ENCODE measurements at places on chromosomes 4 and X.
A peak's percentile ranks its signal among the peaks of the same experiment; 100 is the strongest.

DNA sequence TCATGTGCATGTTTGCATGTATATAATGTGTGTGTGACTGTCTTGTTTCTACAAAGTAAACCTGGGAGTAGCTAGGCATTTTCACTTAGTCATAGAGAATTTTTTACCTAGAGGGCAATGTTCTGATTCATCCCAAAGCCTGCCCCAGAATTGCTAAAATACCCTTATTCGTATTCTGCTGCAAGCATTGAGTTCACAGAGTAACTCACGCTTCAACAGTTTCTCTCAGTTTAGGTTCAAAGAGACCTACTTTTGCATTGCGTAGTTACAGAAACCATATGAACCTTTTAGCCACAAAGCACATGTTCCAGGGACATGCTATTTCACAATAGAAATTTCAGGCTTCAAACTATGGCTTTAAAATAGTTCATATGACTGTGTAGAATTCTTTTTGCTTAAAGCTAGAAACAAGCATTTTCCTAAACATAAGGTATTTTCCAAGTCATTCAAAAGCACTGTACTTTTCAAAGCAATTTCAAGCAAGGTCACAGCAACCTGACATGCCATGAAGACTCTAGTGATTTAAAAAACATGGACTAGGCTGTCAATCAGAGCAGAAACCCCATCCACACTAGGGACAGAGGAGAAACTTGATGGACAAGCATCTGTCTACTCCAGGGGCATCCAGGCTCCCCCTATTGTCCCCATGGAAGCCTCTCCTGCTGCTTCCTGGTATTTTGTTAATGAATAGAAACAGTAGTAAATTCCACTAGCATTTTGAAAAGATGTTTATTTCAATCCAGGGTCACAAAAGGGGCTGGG lies 81.5 kb upstream of the MAPK10 start:
- no peak for DNase-seq

DNA sequence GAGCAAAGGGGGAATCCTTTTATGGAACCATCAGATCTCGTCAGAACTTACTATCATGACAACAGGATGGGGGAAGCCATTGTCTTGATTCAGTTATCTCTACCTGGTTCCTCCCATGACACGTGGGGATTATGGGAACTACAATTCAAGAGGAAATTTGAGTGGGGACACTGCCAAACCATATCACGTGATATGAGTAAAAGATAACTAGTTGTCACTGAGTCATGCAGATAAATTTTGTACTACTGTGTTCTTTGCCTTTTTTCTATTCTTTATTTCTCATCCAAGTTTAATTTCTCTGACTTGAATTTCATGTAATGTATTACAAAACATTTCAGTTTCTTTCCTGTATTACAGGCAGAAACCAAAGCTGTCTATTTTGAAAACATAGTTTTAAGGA lies 383.2 kb downstream of the EPHA5 start:
- DNase-seq, result no peak

DNA sequence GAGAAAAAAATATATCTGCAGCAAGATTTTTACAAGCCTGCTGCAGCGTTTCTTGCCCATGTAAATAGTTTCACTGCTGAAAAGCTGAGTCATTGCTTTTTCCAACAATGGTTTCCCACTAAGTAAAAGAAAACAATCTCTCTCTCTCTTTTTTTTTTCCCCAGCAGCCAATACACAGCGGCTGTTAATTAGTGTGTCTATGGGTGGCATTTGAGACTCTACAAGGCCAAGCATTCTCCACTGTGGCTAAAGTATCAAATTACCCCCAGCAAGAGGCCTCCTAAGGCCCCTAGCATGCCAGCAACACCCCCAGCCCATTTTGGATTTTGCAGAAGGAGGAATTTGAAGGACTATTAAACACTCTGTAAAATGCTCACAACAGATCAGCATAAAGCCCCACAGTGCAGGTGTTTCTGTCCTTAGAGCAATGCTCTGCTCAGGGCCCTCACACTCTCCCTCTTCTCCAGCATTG lies 837.4 kb downstream of the TRIML1 start:
- DNase-seq, result peak; percentile 41

GRCh38 chr4:1547856-1548826 lies 136.0 kb downstream of the FAM53A start:
- no peak for DNase-seq

- no peak for DNase-seq
Observed at GRCh38 chr4:37663552-37663951, 22.6 kb downstream of the RELL1 start.

- no peak for DNase-seq
Observed at GRCh38 chrX:11397680-11398079, 104.5 kb downstream of the AMELX start.

GRCh38 chr4:98204236-98204553 lies 57.0 kb upstream of the RAP1GDS1 start:
- DNase-seq, result no peak

DNA sequence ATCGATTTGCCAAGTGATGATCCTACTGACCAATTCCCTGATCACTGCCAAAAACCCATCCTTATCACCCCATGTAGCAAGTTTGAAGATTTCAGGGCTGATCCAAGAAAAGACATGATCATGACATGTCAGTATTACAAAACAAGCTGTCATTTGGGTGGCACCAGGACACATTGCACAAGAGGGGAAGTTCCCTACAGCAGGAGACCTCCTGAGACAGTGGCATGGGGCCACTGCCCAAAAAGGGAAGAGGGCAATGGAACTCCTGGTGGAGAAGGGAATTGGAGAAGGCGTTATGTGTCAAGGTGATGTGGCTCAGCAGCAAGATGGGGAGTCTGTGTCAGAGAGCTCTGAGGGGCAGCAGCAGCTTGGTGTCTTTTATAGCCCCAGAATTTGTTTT lies 43.4 kb downstream of the ZNF182 start:
- no peak for DNase-seq

- DNase-seq, result no peak
Observed at GRCh38 chr4:109052821-109053220, 249.6 kb downstream of the COL25A1 start.

GRCh38 chr4:79248610-79249009 lies 77.3 kb downstream of the NAA11 start:
- no peak for DNase-seq

GRCh38 chr4:115575851-115576250 lies 462.4 kb upstream of the NDST4 start:
- no peak for DNase-seq

DNA sequence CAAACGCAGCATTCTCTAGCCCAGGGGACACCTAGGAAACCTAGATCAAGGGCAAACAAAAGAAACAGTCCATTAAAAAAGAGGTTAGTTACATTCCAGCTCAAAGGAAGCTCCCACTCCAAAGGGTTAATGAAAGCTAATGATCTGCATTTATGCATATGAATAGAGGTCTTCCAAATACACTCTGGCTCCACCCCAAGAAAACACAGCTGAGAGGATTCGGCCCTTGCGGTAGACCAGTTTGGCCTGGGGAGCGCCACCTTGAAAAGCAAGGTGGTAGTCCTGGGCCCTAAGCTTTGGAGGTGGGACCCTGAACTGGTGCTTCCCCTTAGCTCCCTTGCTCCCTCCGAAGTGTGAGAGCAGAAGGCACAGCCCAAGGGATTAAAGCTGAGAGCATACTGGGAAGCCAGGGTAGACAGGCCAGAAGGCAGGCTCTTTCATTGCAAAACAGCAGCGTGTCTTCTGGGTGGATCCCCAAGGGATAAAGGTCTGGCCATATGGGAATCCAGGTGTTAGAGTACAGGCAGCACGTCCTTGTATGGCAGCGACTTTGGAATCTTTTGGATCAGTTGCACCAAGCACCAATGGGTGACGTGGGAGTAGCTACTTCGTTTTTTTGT lies 3.7 kb downstream of the GABRQ start:
- no peak for DNase-seq

DNA sequence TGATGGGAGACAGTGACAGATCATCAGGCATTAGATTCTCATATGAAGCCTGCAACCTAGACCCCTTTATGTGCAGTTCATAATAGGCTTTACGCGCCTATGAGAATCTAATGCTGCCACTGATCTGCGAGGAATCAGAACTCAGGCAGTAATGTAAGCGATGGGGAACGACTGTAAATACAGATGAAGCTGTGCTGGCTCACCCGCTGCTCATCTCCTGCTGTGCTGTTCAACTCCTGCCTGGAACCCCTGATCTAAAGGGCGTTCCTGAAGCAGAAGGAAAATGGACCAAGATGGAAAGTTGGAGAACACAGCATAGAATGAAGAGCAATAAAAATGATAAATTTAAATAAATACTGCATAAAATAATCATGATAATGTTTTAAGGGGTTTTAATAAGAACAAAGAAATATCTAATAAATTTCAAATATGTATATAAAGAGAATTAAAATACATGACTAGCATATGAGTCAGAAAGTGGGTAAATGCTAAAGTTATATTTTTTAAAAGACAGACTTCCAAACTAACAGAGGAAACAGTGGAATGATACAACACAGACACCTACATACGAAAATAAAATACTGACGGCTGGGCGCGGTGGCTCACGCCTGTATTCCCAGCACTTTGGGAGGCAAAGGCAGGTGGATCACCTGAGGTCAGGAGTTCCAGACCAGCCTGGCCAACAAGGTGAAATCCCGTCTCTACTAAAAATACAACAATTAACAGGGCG lies 59.2 kb downstream of the RBM47 start:
- DNase-seq, result no peak

Data from HTR-8/SVneo (cell line).